ENCODE measurements at places on chromosomes 5 and 9.

DNA sequence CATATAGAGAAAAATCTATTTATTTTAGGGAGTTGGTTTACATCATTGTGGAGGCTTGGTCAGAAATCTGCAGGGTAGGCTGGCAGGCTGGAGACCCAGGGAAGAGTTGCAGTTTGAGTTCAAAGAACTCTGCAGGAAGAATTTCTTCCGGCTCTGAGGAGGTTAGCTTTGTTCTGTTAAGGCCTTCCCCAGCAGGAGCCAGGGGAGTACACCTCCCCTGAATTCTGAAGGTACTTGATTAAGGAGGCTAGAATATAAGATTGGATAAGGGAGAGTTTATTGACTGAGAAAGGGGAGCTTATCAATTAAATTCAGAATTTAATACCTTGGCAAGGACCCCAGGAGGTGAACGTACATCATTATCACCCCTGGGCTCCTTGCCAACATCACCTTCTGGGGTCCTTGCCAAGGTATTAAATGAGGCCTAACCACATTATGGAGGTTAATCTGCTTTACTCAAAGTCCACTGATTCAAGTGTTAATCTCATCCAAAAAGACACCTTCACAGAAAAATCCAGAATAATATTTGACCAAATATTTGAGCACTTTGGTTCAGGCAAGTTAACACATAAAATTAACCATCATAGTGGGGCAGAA is 351.7 kb downstream of the CWC27 start:
- no peak for DNase-seq

DNA sequence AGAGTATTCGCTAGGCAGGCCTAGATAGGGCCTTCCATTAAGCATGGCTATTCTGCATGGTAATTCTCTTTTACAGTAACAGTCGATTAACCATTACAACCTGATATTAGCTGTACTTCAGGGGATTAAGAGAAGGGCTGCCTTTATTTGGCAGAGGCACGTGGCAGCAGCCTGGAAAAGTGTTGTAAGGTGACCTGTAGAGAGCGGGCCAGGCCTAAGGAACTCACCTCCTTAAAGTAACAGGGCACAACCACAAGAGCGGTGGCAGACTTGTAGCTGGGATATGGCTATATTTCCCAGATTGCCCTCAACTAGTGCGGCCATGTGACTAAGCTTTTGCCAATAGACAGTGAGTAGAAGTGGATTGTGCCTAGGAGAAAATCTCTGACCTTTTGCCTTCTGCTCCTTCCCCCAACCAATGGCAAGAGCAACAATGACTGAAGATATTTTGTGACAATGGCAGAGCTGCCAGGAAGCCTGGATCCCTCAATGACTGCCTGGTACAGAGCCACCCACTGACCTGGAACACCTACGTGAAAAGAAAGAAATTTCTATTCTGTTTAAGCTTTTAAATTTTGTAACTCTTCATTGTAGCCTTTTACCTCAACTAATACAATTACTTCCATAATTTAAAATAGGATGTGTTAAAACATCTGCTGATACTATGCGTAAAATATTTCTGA is 18.9 kb upstream of the ANKRD34B start:
- DNase-seq: no peak

GRCh38 chr5:160133071-160133917 is 14.0 kb upstream of the PWWP2A start:
- DNase-seq: no peak

- DNase-seq: no peak
Observed at GRCh38 chr9:78622126-78622525, 325.2 kb downstream of the PSAT1 start.

DNA sequence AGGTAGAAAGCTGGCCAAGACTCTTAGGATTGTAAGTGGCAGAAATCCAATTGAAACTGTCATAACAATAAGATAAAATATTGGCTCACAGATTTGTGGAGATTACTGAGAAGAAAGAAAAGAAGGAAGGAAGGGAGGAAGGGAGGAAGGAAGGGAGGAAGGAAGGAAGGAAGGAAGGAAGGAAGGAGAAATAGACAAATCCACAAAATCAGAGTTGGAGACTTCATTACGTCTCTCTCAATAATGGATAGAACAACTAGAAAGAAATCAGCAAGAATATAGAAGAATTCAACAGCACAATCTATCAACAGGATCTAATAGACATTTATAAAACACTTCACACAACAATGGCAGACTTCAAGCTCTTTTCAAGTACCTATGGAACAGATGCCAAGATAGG is 17.9 kb upstream of the PAM start:
- DNase-seq: no peak

- DNase-seq: no peak
Observed at GRCh38 chr9:68778635-68779034, 73.6 kb downstream of the PIP5K1B start.

DNA sequence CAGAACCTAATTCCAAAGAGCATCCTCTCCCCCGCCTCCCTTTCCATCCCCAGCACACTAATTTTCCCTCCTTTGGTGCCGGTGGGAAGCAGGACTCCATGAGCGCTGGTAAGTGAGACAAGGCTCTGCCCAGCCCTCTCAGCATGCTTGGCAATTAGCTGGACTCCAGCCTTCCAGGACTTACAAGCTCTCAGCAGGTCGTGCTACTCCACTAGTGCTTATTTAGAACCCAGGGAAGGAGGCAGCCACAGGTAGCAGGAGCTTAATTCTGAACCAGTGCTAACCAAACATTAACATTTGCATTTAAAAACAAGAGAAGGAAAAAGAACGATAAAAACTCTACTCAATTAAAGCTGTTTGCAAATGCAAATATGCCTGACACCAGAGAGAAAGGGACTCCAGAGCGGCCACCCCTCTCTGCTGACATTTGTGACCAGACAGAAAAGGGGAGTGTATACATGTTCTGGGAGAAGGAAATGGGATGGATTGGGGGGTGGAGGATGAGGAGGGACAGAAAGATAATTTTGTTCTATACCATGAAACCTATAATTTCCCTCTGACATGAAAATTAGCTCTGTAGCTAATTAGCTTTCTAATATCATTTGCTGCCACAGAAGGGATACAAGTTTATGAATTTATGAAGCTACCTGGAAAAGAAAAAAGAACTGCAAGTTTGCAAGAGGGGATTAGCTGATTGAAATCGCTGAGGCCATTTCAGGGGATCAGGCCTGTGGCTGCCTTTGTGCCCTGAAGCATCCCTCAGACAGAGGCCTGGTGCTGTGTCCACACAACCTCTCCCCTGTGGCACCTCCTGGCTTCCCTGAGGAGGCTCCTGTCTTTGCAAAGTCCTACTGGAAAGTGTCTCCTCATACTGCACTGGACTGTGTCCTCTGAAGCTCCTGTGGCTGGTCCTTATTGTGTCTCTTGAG is 266.3 kb downstream of the SEC61B start:
- no peak for DNase-seq

DNA sequence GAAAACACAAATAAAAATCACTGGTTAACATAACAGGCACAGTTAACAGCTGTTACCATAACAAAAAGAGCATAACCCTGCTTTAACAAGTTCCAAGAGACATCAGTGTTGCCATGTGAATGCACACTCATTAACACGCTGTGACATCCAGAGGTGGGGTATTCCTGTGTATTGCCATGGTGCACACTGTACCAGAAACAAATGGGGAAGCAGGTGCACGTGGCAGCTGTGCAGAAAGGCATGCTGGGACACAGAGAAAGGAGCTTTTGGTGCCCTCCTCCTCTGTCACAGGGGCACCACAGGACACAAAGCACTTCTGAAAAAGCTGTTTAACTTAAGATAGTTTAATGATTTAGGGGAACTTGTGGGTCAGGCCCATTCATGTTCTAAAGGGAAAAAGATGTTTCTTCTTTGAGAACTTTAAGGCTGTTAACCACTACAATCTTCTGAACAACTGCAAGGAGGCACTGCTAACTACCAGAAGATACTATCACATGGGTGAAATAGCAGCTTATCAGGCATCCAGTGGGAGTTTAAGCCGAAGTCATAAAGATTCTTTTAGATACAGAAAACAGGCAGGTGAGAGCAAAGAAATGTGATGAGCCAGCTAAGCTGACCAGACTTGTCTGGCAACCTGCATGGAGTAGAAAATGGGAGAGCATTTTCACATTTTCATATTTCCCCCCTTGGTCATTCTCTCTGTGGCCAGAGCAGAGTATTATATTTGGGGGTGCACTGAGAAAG is 56.4 kb upstream of the GOLPH3 start:
- no peak for DNase-seq

- DNase-seq: no peak
Observed at GRCh38 chr9:27538647-27539046, 9.0 kb upstream of the MOB3B start.

GRCh38 chr5:136004436-136004835 is 24.4 kb upstream of the TGFBI start:
- DNase-seq: no peak

GRCh38 chr9:123654994-123655637 is 274.8 kb downstream of the DENND1A start:
- no peak for DNase-seq

DNA sequence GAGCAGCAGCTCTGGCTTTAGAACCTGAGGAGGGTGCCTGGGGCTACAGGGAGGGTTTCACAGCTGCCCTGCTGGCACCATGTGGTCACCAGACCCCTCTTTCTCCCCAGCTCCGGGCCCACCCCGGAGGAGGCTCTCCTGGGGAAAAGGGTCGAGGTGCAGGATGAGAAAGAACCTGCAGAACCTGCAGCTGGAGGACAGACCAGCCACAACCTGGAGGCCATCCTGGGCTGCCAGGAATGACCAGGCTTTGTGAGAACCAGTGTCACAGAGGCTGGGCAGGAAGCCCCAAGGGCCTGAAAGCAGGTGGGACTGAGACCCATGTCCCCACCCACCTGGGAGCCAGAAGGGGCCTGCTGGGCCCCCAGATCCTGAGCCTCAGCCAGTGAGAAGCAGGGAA is 23.0 kb downstream of the SEMA4D start:
- no peak for DNase-seq

DNA sequence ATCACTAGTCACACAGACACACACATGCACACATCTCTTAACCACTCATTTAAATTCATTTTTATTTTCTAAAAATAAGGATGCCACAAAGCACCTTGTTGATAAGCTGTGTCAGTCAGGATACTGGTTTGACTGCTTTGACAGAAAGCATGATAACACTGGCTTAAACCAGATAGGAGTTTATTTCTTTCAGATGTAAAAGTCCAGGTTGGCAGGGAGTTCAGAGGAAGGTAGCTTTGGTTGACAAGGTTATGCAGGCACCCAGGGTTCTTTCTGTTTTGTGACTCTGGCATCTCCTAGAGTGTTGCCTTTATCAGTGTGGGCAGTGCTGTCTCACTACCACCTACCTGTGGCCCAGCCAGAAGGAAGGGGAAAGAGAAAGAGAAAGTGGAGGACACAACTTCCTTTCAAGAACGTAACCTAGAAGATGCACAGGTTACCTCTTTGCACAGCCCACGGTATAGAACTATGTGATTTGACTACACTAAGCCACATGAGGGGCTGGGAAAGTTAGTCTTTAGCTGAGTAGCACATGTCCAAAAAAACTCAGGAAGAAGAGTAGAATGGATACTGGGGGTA is 334.7 kb downstream of the OSTF1 start:
- DNase-seq: no peak

- no peak for DNase-seq
Observed at GRCh38 chr9:112809351-112809848, 58.8 kb downstream of the SNX30 start.

- DNase-seq: peak; percentile 90
Observed at GRCh38 chr5:142600611-142601358, 85.1 kb downstream of the FGF1 start.

Measured in AG09319 (cell line).